OCI-LY7 (cell line): ENCODE measurements at places on chromosomes 5 and 9. TPM values are rescaled to one million over a fixed set of nuclear protein-coding genes. Genes with fewer than 3 reads are reported as not detected.
A peak's percentile ranks its signal among the peaks of the same experiment; 100 is the strongest.

GRCh38 chr5:36377192-36377591, 75.5 kb upstream of the RANBP3L start:
- DNase-seq, result no peak

DNA sequence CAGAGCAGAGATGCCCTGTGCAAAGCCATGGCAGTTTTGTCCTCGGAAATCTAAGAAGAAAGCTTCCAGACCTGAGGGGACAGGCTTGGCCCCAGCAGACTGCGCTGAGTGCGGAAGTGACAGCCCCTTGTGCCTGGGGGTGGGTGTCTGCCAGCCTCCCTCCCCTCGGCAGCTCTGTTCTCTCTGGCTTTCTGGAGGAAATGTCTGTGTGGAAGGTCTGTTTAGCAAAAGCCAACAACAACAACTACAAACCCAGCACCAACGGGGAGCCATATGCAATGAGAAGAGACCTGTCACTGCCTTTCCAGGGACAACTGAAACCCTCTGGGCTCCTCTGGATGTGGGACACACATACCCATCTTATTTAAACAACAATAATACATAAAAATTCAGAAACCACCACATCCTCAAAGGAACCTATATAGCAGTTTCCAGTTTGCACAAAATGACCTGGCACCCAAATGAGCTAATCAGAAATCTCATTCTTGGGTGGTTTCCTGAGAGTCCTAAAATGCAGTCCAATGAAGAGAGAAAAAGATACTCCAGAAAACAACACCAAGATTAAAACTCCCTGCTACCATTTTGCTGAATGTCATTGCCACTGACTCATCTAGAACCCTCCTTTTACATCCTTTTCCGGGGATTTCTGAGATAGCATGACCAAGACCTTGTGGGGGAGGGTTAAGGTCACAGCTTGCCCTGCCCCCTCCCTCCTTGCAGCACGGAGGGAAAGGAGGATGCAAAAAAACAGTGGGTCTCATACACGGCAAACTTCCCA, 97.7 kb downstream of the AK8 start:
- DNase-seq, result no peak

DNA sequence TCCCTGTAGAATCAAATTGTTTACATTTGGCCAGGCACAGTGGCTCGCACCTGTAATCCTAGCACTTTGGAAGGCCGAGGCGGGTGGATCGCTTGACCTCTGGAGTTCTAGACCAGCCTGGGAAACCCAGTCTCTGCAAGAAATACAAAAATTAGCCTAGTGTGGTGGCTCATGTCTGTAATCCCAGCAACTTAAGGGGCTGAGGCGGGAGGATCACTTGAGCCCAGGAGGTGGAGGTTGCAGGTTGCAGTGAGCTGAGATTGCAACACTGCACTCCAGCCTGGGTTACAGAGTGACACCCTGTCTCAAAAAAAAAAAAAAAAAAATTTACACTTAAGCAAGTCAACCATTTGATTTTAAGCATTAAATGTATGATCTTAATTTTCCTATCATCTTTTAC, 17.5 kb upstream of the IQGAP2 start:
- no peak for DNase-seq

HAVCR1 gene
- total RNA-seq, result not detected in 2 replicates

GRCh38 chr9:136095070-136096058, at the start of gene NACC2:
NACC2 (minus strand) TSS chr9:136095289; CDS start chr9:136050521, 44,768 bp downstream.
- no peak for DNase-seq

GRCh38 chr9:115104908-115105307, 13.0 kb downstream of the TNC start:
- DNase-seq, result no peak

- DNase-seq, result no peak
Observed at GRCh38 chr5:113435575-113435974, 786 bp upstream of the TSSK1B start.

GRCh38 chr5:1722877-1723276, 76.8 kb downstream of the MRPL36 start:
- DNase-seq, result no peak

GCNT1 gene
- total RNA-seq, result 29.5 and 38.4 TPM in 2 replicates

- DNase-seq, result no peak
Observed at GRCh38 chr5:104793031-104793754, 1230.6 kb upstream of the NUDT12 start.

BTNL9 gene
- total RNA-seq, result 219 and 232 TPM in 2 replicates

MRPL22 gene
- total RNA-seq, result 91.8 and 94.4 TPM in 2 replicates

GRCh38 chr9:125293134-125293533, 31.5 kb downstream of the GAPVD1 start:
- DNase-seq, result no peak

DNA sequence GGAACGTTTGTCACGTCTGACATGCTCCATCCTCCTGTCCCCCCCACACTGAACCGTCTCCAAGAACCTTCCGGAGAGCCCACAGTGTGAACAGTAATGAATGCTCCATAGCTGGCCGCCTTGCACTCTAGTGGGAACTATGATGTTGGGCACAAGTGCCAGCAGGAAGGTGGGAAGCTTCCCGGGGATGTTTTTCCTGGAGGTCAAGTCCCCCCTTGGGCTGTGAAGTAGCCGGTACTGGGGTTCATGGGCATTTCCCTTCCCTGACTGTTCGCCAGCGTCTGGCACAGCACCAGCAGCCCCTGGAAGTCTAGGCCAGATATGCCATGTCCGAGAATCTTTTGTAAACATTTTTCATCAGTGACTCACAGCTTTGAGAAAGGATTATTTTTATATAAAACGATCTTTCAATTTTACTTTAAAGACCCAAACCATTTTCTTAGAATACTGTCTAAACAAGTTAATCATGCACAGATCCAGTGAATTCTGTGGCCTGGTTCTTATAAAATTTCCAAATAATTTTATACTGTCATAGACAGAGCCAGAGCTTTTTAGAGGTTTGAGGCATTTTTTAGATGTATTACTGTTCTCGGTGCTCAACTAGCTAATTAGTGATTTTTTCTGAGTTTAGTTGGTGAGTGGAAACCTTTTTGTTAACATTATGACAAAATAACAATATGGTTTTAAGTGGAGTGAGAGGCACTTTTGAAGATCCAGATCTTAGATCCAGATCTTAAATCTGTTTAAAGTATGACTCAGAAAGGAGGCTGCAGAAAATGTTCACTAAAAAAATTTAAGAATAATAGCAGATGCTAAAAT, 11.6 kb downstream of the ABL1 start:
- no peak for DNase-seq

DNA sequence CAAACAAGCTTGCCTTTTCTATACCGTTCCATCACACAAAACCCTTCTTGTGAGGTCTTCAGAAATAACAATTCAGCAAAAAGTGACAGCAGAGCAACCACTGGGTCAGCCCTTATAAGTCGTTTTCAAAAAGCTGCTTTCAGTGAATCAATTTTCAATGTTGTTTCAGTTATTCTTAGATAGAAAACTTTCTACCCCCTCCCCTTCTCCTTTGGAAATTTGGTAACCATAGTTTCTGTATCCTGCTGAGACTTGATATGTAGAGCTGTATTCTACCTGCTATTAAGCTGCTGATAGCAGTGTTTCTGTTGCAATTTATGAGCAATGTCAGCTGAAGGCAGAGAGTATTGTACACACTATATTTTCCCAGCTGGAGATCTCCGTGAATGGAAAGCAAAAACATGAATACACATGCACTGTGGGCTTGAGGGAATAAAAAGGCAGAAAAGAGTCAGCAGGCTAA, 75.7 kb downstream of the ZNF608 start:
- no peak for DNase-seq

ARHGEF39 gene
- 48.1 and 53.6 TPM in 2 replicates for total RNA-seq

DNA sequence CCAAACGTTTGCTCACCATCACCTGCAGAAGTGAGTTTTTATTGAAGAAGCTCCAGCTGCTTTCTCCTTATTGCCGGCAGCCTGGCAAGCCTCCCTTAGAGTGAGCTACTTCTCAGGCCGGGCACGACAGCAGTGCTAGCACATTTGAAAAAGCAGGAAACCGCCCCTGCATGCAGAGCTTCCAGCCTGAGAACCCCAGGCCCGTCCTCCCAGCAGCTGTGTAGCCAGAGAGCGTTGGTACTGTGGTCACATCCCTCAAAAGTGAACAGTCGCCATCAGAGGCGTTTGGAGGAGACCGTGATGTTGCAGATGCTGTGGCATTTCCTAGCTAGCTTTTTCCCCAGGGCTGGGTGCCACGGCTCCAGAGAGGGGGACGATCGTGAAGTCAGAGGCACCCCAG, 23.5 kb downstream of the SLC25A25 start:
- DNase-seq, result no peak

MAMDC4 gene
- total RNA-seq, result 12.7 and 14.2 TPM in 2 replicates

PCDHGB7 gene
- total RNA-seq, result 4.5 and 5.4 TPM in 2 replicates

GRCh38 chr5:172941067-172941516, 18.1 kb upstream of the RPL26L1 start:
- DNase-seq, result no peak

CDH9 gene
- not detected in 2 replicates for total RNA-seq

GFRA3 gene
- total RNA-seq, result not detected in 2 replicates

AGPAT2 gene
- 15.2 and 18.3 TPM in 2 replicates for total RNA-seq

DNA sequence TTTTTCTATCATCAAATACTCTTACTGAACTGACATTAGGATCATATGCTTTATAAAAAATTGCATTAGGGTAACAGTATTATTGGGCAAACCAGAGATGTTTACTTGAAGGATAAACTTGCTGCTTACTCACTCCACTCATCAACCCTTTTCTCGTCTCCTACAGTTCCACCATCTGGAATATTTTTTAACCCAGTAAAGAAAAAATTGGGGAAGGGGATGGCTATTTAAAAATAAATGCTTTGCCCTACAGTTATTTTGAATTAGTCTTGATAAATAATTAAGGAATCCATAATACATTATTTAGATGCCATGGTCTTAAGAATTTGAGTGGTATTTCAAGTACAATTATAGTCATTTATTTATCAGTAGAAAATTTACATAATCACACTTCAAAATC, 225.8 kb downstream of the MEF2C start:
- DNase-seq, result no peak

GRCh38 chr5:164688437-164688836, 1183.0 kb downstream of the MAT2B start:
- DNase-seq, result no peak

FAM81B gene
- not detected in 2 replicates for total RNA-seq

- DNase-seq, result no peak
Observed at GRCh38 chr5:181036816-181037364, 3.2 kb upstream of the BTNL9 start.

GRCh38 chr9:127380479-127380878, 16.5 kb upstream of the SLC2A8 start:
- DNase-seq, result peak; percentile 26

SPINK13 gene
- not detected in 2 replicates for total RNA-seq

DNA sequence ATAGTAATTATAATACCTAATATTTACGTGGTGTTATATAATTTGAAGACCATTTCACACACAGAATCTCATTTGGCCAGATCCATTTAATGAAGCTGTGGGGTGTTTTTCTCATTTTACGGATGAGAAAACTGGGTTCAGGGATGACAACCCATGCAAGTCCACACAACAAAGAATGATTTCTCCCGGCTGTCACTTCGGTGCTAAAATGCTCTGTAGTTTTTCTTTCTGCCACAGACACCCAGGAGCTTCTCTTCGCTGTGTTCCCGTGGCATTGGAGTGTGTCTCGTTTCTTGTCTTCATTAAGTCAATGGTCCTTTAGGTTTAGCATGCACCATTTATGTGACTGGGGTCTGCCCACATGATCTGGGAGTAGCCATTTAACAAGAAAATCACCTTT, 308.5 kb downstream of the ENC1 start:
- no peak for DNase-seq

DNA sequence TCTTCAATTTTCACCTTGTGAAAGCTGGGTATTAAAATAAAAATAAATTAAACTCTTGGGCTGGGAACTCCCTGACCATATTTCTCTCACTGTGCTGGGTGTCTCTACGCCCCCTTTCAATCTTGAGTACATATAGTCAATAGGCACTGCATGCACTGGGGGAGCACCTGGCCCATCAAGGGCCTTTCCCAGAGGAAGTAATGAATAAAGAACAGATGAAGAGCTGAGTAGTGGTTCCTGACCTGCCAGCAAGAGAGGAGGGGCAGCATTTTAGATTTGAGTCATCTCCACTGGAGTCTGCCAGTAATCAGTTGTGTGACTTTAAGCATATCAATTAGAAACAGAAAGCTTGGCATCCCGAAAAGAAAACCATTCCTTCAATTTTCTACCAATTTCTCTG, 6.2 kb downstream of the MAPKAP1 start:
- no peak for DNase-seq

DNA sequence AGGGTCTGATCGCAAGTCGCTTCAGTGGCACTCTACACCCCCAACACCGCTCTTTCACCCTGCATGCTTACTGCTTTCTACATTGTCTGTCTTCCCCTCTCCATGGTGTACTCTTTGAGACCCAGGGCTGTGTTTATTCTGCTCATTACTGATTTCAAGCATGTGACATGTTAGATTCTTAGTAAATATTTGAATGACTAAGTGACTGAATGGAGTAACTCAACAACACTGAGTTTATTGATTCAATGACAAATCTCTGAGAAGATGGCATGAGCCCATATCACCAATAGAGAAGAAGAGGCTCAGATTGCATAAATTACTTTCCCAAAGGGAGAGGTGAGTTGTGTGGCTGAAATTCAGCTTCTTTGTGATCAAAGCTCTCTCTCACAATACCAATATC, 89.7 kb upstream of the OSMR start:
- DNase-seq, result no peak

UIMC1 gene
- 78.5 and 94.1 TPM in 2 replicates for total RNA-seq
